ENCODE measurements at places on chromosomes 1 and 21.

GRCh38 chr1:202143011-202143767, 1.3 kb downstream of the ARL8A start:
- DNase-seq = no peak

GRCh38 chr1:88673446-88673845, 10.6 kb upstream of the PKN2 start:
- DNase-seq = no peak

DNA sequence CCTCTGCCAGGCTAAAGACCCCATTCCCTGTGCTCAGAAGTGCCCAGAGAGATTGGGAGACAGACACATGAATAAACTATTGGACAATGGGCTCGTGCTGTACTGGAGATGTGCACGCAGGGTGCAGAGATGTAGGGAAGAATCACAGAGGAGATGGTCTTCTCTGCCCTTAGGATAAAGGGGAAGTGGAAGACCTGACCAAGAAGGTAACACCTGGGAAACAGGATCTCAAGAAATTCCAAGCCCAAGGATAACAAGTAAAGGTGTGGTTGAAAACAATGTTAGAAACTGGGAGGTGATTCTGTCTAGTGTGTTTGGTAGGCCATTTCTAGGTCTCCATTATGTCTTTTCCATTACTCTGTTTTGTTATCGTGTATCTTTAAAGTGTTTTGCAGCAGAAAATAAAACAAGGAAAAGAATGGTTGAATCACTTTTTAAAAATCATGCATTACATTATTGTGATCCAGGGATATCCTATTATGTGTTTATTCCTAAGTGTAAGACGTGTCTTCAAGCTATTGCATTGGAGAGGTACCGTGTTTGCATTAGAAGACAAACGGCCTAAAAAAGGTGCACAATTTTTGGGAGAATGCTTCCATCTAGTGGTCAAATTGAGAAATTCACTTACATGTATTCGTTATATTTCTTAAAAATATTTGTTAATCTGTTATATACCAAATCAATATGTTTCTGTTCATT, 40.8 kb upstream of the KCTD3 start:
- peak; percentile 18 for DNase-seq

DNA sequence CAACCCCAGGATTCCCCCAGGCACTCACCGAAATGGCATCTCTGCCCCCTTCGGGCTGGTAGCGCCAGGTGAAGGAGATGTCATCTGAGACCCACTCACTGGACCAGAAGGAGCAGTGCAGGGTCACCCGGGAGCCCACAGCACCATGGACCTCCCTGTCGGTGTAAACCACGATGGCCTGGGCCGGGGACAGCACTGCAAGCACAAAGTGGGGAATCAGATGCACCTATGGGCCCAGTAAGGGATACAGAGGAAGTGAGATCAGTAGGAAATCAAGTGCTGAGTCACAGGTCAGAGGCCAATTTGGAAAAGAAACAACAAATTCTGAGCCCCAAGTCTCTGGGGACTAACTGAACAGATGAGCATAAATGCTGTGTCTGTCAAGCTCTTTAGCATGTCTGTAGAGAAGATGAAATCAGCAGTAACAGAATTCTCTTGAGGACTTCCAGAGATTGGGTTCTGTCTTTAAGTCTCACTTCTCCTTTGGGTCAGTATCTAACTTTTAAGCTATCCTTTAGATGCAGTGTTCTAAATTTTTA, 2.5 kb downstream of the MPZ start:
- DNase-seq = no peak

DNA sequence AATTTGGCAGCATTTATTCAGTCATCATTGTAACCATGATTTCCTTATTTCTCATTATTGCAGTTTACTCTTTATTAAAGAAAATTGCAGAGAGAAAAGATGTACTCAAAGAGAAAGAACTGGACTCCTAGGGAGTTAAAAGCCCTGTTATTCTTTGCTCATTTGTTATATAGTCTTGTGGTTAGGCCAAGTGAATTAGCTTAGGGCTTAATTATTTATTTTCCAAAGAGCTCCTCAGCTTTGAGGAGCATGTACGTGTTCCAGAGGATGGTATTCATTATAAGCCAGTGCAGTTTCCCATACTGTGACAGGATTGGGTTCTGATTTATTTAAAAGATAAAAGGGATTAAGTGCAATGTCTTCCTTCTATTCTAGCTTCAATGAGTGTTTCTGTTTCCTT, 86.4 kb downstream of the GPR161 start:
- DNase-seq = no peak

- no peak for DNase-seq
Measured at GRCh38 chr1:218371927-218372672, 27.0 kb downstream of the TGFB2 start.
